ENCODE measurements at places on chromosomes 2 and 18. TPM values are rescaled to one million over a fixed set of nuclear protein-coding genes. Genes with fewer than 3 reads are reported as not detected.

DOCK10 gene
- total RNA-seq: 37.2 TPM

CLEC4F gene
- not detected for total RNA-seq

DNA sequence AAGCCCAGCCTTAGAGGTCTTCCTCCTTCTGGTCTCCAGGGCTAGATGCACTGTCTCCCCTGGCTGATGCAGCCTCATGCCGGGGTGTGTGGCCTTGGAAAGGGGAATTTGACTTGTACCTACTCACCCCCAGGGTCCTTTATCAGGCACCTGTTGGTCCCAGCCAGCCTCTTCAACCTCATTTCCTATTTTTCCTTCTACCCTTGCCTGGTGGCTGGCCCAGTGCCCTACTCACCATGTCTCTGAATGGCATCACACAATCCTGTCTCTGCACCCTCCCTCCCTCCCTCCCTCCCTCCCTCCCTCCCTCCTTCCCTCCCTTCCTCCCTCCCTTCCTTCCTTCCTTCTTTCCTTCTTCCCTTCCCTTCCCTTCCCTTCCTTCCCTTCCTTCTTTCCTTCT lies 17.1 kb upstream of the ST3GAL5 start:
- DNase-seq: no peak

DNA sequence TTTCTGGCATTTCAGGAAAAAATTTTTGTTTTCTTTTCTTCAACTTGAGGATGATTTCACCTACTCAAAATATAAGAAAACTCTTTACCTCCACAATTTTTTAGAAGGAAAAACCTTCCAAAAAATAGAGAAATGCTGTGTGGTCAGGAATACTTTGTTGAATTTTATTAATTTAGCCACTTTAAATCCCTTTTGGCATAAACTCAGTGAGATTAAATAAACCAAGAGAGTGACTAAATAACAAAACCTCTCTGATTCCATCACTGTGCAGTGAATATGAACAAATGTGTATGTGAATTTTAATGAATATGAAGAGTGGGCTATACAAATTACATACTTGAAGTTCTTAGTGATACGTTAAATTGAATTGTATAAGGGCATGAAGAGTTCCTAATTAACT lies 25.8 kb upstream of the CYTIP start:
- DNase-seq: no peak

FMNL2 gene
- total RNA-seq: 29.0 TPM

CIB4 gene
- not detected for total RNA-seq

- DNase-seq: no peak
Observed at GRCh38 chr18:32775628-32776027, 2.8 kb upstream of the KLHL14 start.

MYO3B gene
- total RNA-seq: not detected

GRCh38 chr2:125169764-125170146 lies 1144.7 kb downstream of the CNTNAP5 start:
- no peak for DNase-seq

DNA sequence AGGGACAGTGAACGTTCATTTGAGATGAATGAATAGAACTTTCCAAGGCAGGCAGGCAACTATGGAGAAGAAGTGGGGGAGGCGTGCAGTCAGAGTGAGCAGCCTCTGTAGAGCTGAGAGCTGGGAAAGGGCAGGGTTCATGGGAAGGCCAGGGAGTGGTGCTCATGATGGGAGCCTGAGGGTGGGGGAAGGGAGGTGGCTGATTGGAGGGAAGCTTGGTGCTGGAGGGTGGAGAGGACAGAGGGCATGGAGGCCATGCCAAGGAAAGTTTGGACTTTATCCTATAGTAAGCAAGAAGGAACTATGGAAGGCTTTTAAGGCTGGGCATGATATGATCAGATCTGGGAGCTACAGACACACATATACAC lies 47.6 kb upstream of the LGALSL start:
- no peak for DNase-seq

DNA sequence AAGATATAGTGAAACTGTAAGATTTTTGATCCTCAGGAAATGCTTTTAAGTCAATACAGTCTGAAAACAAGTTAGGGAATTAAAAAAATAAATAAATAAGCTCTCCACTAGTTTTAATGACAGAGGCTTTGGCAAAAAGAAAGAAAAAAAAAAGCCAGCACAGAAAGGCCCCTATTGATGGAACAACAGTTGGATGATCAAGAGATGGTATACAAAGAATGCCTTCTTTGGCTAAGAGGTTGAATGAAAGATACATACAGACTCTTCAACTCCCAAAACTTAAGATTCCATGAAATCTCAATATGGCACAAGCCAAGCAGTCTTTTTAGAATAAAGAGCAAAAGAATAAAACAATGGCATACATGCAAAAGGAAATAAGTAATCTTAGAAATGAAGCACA lies 64.0 kb upstream of the GALNT5 start:
- no peak for DNase-seq

KCNJ3 gene
- not detected for total RNA-seq

CHST10 gene
- total RNA-seq: 9.4 TPM

WDR12 gene
- total RNA-seq: 112 TPM

DNA sequence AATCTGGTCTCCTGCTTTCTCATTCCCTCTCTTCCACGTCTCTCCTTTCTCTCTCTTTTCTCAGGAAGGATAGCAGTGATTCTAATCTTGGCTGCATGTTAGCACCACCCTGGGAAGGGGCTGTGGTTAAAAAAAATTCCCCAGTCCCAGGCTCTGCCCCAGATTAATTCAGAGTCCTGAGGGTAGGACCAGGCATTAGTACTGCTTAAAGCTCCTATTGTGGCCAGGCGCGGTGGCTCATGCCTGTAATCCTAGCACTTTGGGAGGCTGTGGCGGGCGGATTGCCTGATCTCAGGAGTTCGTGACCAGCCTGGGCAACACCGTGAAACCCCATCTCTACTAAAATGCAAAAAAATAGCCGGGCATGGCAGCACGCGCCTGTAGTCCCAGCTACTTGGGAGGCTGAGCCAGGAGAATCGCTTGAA lies 35.4 kb upstream of the EML4 start:
- peak; percentile 28 for DNase-seq

DNA sequence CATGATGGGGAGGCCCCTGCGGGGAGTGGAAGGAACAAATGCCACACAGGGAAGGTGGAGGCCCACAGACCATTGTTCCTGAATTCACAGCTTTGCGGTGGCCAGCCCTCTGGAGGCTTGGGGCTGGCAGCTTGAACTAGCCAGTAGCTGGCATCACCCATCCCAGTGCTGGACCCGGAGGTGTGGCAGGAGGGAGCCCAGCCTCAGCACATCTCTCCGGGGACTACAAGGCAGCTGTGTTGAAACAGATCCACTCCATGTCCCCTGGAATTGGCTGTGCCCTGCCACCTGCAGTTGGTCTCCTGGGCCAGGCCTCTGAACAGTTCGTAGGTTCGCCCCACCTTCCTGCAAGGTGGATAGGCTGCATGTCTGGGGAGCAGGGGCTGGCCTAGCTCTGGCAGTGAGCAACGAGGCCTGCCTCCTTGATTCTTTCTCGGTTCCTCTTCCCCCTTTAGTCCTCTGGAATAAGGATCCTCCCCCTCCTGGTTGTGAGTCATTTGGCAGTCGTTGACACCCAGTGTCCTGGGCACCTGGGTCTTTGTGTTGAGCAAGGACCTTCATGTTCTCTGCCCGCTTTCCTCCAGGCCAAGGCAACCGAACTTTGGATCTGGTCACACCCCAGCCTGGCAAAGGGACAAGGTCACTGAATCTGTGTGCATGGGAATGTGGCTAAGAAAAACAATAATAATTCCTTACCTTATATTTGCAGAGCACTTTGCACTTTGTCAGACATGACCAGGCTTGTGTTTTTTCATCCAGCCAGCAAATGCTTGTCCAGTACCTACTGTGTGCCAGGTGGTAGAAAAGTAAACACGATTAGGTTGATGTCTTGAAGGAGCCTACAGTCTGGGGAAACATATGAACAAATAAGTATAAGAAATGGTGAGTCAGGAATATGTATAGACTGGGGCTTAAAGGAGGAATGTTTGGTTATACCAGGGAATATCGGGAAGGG lies 55.0 kb upstream of the MCFD2 start:
- DNase-seq: peak; percentile 24

DNA sequence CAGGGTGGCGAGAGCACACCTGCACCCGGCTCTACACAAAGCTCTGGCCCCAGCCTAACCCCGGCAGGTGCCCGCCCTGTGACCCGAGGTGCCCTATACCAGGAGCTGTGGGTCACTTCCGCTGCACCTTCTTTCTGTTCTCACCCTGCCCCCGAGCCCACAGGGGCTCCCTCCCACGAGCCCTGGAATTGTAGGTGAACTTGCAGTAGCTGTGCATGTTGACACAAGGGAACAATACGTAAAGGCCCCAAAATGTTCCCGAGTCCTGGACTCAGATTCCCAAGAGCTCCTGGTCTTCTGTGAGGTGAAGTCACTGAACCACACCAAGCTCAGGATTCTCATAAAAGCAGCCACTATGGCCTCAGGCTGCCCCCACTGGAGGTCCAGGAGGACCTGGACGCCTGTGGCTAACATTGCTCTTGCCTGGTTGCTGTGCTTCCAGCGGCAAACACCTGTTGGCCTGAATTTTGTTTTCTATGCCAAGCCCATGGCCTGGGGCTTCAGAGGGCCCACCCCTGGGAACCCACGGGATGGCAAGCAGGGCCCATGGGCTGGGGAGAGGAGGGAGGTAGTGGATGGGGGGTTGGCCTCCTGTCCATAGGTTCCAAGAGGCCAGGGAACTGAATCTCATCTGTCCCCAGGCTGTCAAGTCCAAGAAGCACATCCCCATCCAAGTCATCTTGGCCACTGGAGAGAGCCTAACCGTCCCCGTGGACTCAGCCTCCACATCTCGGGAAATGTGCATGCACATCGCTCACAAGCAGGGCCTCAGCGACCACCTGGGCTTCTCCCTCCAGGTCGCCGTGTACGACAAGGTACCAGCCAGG lies 23.2 kb upstream of the GPR17 start:
- DNase-seq: no peak

- no peak for DNase-seq
Observed at GRCh38 chr2:169426069-169426663, 53.1 kb upstream of the BBS5 start.

DNA sequence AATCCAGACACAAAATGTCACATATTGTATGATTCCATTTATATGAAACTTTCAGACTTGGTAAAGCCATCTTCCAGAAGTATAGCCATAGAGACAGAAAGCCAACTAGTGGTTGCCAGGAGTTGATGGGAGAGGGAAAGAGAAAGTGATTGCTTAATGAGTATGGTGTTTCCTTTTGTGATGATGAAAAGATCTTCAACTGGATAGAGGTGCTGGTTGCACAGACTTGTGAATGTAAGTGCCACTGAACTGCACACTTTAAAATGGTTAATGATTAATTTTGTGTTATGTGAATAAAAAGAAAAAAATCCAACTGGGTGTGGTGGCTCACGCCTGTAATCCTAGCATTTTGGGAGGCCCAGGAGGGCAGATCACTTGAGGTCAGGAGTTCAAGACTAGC lies 135.3 kb upstream of the SLC1A4 start:
- DNase-seq: no peak

ADAM23 gene
- 1.1 TPM for total RNA-seq

GRCh38 chr2:225620227-225620626 lies 220.7 kb downstream of the NYAP2 start:
- DNase-seq: no peak

CXCR2 gene
- total RNA-seq: not detected

DNA sequence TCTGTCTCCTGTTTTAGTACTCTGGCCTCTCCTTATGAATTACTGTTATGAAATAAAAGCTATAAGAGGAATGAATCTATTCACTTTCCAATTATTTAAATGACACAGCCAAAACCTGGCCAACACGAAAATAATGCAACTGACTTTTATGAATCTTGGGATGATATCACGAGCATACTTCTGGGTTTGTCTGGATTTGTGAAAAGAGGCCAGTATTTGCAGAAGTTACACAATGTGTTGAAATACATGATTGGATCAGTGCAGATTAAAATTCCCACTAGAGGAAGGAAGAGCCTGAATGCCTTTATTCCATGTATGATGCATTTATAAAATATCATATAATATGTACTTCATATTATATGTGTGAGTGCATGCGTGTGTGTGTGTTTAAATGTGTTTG lies 418.2 kb downstream of the GRB14 start:
- no peak for DNase-seq

DNA sequence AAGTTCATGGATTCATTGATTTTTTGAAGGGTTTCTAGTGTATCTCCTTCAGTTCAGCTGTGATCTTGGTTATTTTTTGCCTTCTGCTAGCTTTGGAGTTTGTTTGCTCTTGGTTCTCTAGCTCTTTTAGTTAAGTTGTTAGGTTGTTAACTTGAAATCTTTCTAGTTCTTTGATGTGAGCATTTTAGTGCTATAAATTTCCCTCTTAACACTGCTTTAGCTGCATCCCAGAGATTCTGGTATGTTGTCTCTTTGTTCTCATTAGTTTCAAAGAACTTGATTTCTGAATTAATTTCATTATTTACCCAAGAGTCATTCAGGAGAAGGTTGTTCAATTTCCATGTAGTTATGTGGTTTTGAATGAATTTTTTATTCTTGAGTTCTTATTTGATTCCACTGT lies 210.6 kb downstream of the IRS1 start:
- no peak for DNase-seq

GRCh38 chr18:74654638-74655037 lies 57.0 kb downstream of the ZNF407 start:
- DNase-seq: no peak

GRCh38 chr18:25229081-25229480 lies 122.9 kb downstream of the ZNF521 start:
- DNase-seq: peak; percentile 46

DNA sequence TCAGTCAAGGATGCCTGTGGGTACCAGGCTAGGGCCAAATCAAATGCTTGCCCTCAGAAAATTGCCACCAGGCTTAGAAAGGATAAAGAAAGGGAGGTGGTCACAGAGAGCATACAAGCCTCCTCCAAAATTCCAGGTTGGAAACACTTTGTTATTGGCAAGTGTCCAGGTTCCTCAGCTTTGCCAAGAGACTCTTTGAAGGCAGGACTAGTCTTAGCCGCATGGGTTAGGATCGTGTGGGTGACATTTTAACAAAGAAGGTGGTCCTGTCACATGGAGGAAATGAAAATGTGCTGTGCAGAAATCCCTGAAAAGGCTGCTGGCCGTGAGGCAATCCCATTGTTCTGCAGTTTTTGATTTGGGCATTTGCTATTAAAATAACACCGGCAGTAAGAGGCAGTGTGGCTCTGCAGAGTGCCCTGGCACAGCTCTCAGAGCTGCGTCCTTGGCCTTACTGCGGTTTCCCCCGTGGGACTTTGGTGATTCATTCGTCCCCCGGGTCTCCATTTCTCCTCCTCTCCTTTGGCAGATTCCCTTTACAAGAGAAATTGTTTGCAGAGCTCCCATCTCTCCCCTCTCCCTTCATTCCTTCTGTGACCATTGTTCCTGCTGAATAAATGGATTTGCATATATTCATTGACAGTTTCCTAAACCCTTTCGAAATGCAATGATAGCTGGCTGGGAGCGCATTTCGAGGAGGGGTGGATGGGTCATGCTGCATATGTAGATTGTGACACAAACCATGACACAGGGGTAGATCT lies 187.3 kb downstream of the VAPA start:
- DNase-seq: peak; percentile 35

KIF1A gene
- 16.2 TPM for total RNA-seq

ARHGAP28 gene
- total RNA-seq: 3.6 TPM

- DNase-seq: peak; percentile 64
Observed at GRCh38 chr2:108288534-108289106, at the start of gene SULT1C2. TSS of gene SULT1C2 (plus strand) at chr2:108288895. CDS start at chr2:108293668, 4,773 bp downstream.

RAB31 gene
- total RNA-seq: 18.2 TPM

- DNase-seq: no peak
Observed at GRCh38 chr18:24741965-24742724, 281.7 kb downstream of the HRH4 start.

PAIP2B gene
- 2.5 TPM for total RNA-seq

GRCh38 chr2:196329959-196330358 lies 158.6 kb upstream of the STK17B start:
- DNase-seq: no peak

Data from Daoy (cell line).